ENCODE measurements at places on chromosomes 11 and 22. TPM values are rescaled to one million over a fixed set of nuclear protein-coding genes. Genes with fewer than 3 reads are reported as not detected.

- DNase-seq: no peak
These were observed 182.5 kb downstream of the CADM1 start for GRCh38 chr11:115321605-115322289.

- DNase-seq: no peak
These were observed 382.1 kb upstream of the B3GAT1 start for GRCh38 chr11:134794192-134794591.

- no peak for DNase-seq
These were observed 1.1 kb upstream of the SERGEF start for GRCh38 chr11:18013790-18014507.

DNA sequence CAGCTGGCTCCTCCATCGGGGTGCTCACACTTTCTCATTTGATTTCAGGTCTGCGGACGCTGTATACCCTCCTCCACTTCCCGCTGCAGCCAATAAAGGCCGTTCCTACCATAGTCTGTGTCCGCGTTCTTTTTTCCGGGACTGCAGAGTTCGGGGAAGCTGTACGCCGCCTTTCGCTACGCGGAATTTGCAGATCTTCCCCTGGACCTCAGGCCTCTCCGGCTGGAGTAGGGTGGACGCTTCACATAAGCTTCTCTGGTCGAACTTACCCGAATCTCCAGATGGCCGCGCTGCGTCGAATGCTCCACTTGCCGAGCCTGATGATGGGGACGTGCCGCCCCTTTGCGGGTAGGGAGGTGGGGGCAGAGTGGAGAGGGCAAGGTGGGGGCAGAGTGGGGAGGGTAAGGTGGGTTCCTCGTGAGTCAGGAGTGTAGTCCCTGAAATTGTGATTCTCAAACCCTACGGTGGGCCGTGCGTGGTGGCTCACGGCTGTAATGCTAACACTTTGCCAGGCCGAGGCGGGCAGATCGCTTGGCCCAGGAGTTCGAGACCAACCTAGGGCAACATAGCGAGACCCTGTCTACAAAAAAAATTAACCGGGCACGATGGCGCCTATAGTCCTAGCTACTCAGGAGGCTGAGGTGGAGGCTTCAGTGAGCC is 617 bp downstream of the CSKMT start:
- DNase-seq: no peak

DNA sequence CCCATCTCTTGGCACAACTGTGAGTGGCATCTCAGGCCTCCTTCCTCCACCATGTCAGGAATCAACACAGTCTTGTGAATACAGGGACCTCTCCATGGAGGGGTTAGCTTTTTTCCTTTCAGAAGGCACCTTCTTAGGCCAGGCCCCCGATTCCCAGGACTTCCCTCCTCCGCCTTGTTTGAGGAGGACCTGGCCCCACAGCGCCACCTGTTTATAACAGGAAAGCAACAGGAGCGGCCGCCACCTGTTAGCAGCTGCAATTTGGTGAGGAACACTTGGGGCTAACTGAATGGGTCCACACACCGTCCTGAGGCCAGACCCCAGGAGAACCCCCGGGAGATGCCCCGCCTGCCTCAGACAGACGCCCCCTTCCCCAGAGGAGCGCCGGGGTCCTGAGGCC is 3.8 kb upstream of the PKP3 start:
- DNase-seq: no peak

GRCh38 chr11:116333001-116333535 is 439.7 kb downstream of the BUD13 start:
- DNase-seq: no peak

DNA sequence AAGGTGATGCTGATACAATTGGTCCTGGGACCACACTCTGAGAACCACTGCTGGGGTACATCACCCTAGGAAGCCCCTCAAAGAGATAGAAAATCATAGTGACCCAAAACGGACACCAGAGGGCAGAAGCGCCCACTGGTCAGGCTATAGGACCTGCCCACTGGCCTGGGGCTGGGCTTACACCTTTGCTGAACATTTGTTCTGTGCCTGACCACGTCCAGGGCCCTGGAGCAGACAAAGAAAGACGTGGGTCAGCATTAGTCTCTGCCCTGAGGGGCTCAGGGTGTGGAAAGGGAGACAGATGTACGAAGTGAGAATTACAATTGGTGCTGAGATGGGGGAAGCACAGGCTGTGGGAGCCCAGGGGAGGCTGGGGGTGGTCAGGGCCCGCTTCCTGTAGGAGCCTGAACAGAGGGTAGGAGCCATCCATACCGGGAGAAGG is 14.4 kb upstream of the SERPINH1 start:
- DNase-seq: no peak

GRCh38 chr11:115501893-115502589 is 2.2 kb downstream of the CADM1 start:
- DNase-seq: no peak

DNA sequence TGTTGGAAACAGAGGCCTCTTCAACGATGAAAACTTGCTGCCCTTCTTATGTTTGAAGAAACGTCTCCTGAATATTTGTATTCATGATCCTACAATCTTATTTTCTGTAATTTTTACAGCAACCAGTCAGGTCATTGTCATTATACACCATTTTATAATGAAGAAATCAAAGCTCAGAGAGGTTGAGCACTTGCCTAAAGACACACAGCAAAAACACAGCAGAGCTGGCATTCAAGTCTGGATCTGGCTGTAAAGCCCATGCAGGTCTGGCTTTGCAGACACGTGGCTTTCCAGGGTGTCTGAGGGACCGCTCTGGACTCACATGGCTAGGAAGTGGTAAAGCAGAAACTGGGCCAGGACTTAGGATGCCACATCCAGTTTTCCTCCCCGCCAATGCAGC is 15.8 kb upstream of the ALX4 start:
- no peak for DNase-seq

- no peak for DNase-seq
These were observed 54.8 kb downstream of the CSTPP1 start for GRCh38 chr11:46991391-46991790.

- no peak for DNase-seq
These were observed 1.8 kb downstream of the ALKBH8 start for GRCh38 chr11:107563702-107564101.

GRCh38 chr11:26929806-26930517 is 64.0 kb upstream of the FIBIN start:
- DNase-seq: no peak

GRCh38 chr22:42151924-42152635 is 21.5 kb upstream of the CYP2D6 start:
- DNase-seq: no peak

- no peak for DNase-seq
These were observed 1290.9 kb downstream of the BRD1 start for GRCh38 chr22:48536541-48537342.

GRCh38 chr11:116823031-116823843 is at the start of gene APOA4:
Gene APOA4 (minus strand): TSS chr11:116823304. CDS start chr11:116823191, 113 bp downstream.
- DNase-seq: no peak

DNA sequence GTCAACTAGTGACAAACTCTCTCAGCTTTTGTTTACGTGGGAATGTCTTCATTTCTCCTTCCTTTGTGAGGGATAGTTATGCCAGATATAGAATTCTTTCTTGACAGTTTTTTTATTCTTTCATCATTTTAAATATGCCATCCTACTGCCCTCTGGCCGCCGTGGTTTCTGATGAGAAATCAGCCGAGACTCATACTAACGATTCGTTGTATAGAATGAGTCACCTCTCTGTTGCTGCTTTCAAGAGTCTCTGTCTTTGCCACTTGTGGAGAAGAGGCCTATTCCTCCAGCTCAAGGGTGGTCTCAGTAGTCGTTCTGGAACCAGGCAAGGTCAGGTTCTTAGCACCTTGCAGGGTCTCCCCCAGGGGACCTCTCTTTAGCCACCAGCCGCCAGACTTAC is 8.0 kb downstream of the MYO7A start:
- no peak for DNase-seq

DNA sequence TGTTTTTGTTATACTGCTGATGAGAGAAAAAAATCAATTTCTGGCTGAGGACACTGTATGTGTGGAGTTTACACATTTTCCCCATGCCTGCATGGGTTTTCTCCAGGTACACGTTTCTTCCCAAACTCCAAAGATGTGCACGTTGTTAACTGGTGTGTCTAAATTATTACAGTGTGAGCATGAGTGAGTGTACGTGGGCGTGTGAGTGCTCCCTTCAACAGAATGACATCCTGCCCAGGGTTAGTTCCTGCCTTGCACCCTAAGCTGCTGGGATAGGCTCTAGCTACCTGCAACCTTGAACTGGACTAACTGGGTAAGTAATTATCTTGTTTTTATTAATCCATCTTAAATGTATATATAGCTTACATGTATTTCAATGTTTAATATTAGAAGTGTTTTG is 5.5 kb downstream of the NPAT start:
- no peak for DNase-seq

DNA sequence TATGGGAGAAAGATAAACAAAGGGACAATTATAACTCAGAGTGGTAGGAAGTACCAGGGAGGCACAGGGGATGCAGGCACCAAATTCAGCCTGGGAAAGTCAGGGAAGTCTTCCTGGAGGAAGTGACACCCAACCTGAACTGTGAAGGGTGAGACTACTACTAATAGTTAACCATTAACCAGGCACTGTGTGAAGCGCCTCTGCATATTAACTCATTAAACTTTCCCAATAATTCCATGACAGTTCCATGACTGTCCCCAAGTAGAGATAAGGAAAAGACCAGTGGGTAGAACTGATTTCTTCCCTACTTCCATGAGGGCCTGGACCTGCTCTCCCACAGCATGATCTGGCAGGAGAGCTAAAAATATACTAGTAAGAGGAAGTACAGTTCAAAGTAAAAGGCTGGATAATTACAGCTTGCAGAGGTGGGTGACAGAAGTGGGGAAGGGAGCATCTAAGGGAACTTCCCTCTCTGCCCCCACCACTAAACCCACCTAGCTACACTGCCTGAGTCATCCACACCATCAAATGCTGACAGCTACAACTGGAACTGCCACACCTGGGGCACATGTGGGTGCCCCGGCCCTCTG is 4.7 kb upstream of the AP1B1 start:
- DNase-seq: no peak

- no peak for DNase-seq
These were observed 10.0 kb upstream of the PLET1 start for GRCh38 chr11:112270551-112271180.

- DNase-seq: no peak
These were observed 15.5 kb upstream of the TAB1 start for GRCh38 chr22:39383841-39384625.

GRCh38 chr22:25366876-25367466 is 147.5 kb downstream of the CRYBB2 start:
- no peak for DNase-seq

- no peak for DNase-seq
These were observed 64.1 kb upstream of the EED start for GRCh38 chr11:86180423-86180822.

DNA sequence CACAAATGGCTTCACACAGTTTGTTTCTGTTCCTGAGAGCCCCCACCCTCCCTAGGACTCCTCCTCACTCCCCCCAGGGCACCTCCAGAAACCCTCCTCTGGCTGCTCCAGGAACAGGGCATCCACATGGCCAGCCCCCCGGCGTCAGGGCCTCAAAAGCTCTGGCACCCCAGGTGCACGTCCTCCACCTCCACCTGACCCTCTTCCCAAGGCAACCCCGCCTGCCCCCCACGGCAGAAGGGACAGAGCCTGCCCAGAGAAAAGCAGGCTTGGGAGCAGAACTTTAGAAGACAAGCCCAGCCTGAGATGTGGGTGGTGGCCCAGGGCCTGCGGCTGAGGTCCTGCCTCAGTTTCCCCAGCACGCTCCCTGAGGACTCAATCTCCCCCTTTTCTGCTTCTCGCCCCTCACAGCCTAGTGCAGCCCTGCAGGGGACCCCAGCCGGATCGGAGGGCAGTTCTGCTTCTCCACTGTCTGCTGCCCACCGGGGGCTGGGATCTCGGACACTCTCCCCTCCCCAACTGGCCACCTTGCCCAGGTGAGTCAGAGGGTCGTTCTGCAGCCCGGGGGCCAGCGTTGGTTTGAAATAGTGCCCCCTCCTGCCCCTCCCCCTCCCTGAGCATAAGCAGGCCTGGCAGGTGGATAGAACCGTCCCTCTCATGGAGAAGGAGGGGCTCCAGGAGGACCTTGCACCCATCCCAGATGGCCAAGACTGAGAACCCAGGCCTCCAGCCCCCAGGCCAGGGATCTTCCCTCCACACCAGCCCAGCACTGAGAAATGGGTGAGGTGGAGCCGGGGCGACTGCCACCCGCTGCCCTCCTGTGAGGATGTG is 2.4 kb upstream of the TRABD start:
- no peak for DNase-seq

DNA sequence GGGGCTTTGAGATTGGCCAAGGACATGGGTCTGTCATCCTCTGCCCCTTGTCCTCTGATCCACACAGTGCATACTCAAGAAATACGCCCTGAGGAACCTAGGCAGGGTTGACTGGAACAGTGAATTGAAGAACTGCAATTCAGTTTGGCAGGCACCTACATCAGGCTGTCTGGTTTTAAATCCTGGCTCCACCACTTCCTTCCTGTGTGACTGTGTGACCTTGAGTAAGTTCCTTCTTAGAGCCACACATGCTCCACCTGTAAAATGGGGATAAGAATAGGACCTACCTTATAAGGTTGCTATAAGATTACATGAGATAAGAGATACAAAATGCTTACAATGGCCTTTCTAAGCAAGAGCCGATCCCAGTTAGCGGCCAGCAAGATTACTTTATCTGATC is 15.8 kb upstream of the TCF20 start:
- DNase-seq: no peak

DNA sequence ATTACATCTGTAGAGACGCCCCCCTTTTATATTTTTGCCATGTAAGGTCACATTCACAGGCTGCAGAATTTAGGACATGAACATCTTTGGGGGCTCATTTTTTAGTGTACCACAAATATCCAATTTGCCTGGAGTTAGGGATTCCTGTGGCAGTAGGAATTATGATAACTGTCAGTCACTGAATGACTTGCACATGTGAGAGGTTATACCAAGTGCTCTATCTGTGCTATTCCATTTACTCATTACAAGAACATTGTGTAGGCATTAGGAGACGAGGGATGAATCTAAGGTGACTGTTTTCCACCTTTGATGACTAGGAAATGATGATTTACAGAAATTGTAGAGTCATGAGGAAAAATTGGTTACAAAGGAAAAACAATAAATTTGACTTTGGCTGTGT is 79.3 kb downstream of the LIF start:
- no peak for DNase-seq

DNA sequence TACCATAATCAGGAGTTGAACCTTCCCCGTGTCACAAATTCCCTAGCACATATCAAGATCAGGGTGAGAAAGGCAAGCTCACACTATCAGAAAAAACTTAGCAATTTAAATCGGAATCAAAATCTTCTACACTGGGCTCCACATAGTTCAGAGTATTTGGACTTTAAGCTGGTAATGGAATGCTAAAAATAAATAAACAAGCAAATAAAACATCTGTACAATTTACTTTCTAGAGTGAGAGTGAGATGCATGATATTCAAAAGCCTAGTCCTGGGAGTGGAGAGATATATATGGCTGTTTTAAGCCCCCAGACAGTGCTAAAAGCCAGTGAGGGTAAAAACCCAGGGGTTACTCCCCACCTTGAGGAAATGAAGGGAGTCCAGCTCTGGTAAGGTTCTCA is 380.6 kb downstream of the SOX6 start:
- no peak for DNase-seq

MMP12 gene
- 1.7 TPM for polyA plus RNA-seq

CBX6 gene
- polyA plus RNA-seq: 47.8 TPM

CCDC157 gene
- polyA plus RNA-seq: 7.6 TPM

P2RX6 gene
- 1.5 TPM for polyA plus RNA-seq

MUC15 gene
- 2.5 TPM for polyA plus RNA-seq

MOV10L1 gene
- 0.87 TPM for polyA plus RNA-seq

LRP4 gene
- polyA plus RNA-seq: 28.2 TPM

ATF4 gene
- polyA plus RNA-seq: 289 TPM

ME3 gene
- polyA plus RNA-seq: 29.2 TPM

TPBGL gene
- 0.21 TPM for polyA plus RNA-seq

PKP3 gene
- 4.0 TPM for polyA plus RNA-seq

All from right renal pelvis (tissue), 4 donors.